AG20443 (cell line): ENCODE measurements at places on chromosomes 4 and X.

- no peak for DNase-seq
Measured at GRCh38 chr4:146159384-146160058, 16.0 kb upstream of the LSM6 start.

DNA sequence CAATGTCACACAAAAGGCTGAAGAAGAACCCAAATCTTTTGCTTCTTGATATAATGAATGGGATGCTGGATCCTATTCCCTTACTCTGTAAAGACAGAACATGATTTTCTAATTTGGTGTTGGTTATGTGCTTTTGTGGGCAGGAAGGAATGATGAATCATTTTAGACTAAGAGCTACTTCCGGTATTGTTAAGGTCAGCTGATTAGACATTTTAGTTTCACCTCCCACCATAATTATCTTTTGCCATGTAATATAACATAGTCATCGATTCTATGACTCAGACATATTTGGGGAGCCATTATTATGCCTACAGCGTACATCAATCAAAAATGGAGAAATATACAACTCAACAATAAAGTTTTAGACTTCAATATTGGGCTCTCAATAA, 265.3 kb downstream of the ZNF674 start:
- DNase-seq = peak; percentile 26

DNA sequence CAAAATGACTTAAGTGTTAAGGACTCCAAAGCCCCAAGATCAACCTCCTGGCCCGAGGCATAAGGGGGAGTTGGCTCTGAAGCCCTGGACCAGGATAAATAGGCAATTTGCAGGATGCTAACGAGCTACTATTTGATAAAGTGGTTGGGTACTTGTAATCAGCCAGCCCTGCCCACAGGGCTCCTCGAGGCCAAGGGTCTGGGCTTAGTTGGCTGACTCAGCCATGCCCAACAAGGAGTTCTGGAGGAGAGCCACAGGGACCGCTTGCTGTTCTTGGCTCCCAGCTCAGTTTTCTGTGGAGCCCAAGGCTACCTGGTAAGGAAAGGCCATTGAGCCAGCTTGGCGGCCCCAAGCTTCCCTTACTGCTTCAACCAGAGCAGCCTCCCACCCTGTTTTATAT, 7.8 kb downstream of the HMGB3 start:
- no peak for DNase-seq

DNA sequence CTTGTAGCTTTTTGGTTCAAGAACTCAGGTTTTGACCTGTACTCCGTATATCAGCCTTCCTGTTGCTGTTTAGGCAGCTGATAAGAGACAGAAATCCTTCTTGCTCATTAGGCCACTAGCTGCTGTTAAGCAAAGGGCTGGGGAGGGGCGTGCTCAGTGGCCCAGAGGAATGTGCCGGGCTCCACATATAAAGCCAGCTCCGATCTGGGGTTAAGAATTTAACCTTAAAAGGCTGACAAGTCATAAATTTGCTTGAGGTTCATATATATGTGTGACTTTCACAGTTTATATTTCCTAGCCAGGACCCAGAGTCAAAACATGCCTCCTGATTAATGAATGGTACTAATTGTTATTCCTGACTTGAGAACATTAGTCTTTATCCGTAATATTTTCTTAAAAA, 15.3 kb downstream of the GPC3 start:
- no peak for DNase-seq

DNA sequence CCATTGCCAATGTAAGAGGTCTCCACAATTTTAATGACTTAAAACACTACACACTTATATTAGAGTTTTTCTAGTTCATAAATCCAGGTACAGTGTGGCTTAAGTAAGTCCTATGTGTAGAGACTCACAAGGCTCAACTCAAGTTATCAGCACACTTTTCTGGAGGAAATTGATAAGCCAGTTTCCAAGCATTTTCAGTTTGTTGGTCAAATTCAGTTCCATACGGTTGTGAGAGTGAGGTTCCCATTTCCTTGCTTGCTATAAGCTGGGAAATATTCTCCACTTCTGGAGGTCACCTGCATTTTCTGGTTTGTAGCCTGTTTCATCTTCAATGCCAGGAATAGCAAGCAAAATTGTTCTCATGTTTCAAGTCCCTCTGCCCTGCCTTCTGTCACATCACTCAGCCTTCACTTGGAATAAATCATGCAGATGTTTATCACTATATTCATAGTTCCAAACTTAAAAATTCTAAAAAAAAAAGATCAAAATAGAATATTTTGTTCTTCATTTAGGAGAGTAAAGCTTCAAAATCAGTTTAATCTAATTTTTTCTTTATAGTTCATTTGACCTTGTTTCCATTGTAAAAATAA, 1137.5 kb upstream of the INTU start:
- no peak for DNase-seq

- DNase-seq = no peak
Measured at GRCh38 chrX:94400488-94400887, 726.5 kb downstream of the FAM133A start.

DNA sequence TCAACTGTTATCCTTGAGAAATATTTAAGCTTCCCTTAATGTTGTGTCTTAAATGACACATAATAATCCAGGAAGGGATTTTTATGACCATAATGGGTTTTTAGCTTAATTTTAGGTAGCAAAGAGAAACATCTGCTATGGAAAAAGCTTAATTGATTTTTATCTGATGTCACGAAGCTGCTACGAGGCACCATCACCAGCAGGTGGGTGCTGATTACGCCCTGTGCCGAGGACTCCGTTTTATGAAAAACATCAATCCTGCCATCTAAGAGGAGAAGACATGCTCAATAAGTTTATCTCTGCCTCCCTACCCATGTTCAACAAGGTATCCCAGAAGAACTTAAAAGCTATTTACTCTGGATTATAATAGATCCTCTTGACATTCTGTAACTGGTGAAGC, 280.6 kb upstream of the ZFP42 start:
- DNase-seq = no peak
